Muscle of back (tissue), 13 donors: ENCODE measurements at places on chromosomes 3 and 15.
A peak's percentile ranks its signal among the peaks of the same experiment; 100 is the strongest.

GRCh38 chr3:106332129-106332528 is 463.3 kb upstream of the CBLB start:
- no peak for DNase-seq

DNA sequence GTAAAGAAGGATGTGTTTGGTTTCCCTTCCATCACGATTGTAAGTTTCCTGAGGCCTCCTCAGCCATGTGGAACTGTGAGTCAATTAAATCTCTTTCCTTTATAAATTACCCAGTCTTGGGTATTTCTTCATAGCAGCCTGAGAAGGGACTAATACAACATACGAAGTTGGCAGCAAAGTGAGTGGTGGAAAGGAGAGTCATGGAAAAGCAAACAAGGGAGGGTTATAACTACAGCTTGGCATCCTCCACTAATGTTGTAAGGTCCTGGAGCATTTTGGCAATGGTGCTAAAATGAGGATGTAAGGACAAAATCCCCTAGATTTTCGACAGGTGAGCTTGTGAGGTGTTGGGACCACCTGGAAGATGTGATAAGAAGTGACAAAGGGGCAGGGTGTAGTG is 5.8 kb upstream of the TMEM41A start:
- no peak for DNase-seq

DNA sequence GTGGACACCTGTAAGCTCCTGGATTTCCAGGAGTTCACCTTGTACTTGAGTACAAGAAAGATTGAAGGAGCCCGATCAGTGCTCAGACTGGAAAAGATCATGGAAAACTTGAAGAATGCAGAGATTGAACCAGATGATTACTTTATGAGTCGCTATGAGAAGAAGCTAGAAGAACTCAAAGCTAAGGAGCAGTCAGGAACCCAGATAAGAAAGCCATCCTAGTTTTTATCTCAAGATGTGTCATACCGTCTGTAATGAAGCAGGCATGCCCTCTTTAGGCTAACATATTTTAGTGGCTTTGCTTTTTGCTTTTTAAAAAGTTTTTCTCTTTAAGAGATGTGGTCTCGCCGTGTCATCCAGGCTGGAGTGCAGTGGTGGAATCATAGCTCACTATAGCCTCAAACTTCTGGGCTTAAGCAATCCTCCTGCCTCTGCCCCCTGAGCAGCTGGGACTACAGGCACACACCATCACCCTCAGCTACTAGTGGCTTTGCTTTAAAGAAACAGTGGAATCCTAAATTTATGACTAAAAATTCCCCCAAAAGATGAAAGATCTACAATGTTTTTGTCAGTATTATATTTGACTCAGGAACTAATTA is 28.1 kb downstream of the EXOG start:
- DNase-seq: no peak

DNA sequence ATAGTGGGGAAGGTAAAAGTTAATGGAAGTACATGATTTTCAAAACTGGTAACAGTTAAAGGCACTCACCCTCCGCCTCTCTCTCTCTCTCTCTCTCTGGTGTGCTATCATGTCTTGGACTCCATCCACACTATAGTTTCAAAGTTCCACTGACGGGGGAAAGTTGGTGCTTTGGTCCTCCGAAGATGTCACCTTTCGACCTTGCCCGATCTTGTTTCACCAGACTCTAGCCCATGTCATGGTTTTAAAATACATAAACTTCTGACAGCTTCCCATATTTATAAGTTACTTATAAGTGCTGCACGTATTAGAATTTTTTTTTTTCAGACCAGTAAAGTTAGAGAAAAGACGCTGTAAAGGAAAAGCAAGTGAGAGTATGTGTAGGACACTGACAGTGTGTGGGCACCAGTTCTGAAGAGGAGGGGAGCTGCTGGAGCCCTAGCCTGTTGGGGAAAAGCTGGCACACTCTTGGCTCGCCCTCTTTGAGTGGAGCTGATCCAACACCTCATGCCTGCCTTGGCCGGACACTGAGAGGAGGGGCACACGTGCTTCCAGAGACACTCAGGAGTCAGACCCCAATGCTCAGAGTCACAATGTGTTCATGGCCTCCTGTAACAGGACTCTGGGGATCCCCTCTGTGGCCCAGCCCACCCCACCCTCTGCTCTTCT is 200.5 kb upstream of the TPM1 start:
- DNase-seq: no peak

GRCh38 chr15:62052713-62053112 is 7.5 kb downstream of the VPS13C start:
- no peak for DNase-seq

DNA sequence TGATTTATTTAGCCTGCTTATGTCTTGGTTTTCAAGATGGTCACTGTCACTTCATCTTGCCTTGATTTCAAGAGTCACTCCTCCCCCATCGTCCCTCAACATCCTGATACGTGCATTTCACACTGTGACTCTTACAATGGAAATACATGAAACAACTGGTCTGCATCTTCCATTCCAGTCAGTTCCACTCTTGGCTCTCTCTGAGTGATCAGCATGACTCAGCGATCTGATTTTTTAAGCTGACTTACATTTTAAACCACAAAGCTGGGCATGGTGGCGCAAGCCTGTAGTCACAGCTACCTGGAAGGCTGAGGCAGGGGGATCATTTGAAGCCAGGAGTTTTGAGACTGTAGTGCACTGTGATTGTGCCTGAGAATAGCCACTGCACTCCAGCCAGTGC is 271.2 kb upstream of the ROPN1 start:
- peak; percentile 79 for DNase-seq

DNA sequence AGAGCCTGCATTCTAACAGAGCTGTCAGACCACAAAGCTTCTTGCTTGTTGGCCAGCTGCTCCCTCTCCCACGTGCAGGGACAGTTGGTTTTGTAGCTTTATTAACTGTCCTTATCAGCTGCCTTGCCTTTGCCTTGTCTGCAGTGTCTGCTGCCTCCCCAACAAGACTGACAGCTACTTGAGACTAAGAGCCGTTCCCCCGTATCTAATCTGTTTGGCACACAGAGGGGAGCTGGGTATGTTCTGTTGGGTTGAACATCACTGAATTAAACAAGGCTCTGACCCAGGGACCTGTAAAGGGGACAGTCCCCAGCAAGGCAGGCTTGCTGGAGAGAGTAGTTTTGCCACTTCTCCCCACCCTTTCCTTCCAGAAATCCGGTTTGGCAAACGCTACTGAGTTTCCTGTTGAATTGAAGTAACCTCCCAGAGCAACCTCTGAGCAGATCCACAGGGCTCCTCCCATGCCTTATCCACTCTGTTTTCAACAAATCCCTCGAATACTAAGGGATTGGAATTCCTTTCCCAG is 116.1 kb downstream of the ANP32A start:
- peak; percentile 77 for DNase-seq

DNA sequence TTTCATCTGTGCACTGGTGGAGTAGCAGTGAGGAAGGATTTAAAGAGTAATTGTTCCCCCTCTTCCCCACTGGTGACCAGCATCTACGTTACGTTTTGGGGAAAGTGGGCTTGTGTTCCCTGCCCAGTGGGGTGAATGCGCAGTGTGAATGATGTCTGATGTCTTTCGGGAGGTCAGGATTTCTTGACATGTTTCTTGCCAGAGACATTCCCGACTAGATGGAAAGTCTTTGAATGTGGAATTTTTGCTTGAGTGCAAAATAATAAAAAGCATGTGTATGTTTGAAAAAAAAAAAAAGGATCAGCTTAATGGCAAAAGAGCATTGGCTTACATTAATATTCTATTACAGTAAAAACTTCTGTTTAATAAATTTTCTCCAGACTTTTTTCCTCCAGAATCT is 632.2 kb downstream of the FOXP1 start:
- peak; percentile 83 for DNase-seq

- DNase-seq: no peak
These were observed 37.3 kb downstream of the ADIPOQ start for GRCh38 chr3:186879781-186880180.

- DNase-seq: no peak
These were observed 17.4 kb downstream of the ATP11B start for GRCh38 chr3:182810574-182811268.

DNA sequence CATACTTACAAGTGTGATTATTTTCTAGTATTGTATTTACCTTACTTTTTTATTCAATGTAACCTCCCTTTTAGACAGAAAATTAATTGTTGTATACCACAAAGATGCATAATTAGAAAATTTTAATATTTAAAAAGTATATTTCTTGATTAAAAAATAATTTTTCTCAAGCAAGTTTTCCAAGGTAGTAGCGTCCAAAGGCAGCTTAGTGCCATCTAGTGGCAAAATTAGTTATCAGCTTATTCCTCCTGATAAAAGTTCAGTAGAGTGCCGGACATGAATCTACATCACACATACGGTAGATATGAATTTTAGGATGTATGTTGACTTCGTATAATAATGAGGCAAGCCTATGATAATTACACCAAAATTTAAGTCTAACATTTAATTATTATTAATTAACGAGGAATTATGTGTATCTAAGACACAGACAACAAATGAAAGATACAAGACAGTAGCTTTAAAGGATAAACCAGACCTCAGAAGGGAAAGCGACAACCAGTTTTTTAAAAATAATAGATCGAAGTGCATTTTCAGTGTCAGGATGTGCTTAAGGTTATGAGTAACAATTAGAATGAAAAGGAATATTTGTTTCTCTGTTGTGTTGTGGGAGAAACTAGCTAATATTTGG is 405.9 kb downstream of the ROBO1 start:
- DNase-seq: peak; percentile 27

DNA sequence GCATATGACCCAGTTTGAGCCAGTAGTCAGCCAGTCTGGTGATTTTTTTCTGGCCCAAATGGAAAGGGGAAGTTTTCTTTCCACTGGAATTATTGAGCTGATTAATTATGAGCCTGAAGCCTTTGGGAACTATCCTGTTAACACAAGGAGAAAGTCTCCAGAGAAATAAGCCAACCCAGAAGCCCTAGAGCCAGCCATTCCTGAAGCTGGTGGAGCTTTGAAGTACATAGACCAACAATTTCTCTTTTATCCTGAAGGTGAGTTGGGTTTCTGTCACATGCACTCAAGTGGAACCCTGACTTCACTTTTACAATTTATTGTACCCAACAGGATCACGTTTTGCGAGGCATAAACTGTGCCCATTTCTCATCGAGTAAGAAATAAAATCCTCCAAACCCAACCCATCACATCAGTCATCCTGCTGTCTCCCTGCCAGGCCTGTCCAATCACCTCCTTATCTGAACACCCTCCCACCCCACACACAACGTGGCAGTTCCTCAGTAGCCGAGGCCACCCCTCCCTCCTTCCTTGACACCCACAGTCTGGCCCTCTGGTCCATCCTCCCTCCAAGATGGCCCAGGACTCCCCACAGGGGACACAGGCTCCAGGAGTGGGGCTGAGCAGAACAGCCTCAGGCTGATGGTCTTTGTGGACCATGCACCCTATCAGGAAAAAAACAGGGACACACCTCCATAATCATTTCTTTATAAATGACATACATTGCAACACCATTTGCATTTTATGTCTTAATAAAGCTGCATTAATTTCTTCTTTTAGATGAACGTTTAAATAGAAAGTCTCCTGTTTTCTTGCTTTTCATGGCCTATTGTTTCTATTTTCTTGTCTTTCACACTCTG is 55.7 kb upstream of the GATA2 start:
- no peak for DNase-seq

DNA sequence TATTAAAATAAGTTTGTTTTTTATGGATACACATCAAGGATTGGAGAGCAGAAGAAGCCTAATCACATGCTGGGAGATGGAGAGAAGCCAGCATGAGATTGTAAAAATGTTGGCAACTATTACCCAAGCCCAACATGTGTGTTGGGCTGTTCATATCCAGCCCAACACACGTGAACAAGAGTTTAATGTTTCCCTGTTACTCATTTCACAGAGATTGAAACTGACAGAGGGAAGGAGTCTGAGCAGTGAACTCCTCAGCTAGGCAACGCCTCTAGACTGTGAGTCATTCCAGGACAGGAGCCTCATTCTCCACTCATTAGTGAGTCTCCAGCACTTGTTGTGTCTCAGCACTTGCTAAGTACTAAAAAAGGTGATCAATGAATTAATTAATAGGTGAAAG is 43.2 kb upstream of the CMSS1 start:
- peak; percentile 75 for DNase-seq

DNA sequence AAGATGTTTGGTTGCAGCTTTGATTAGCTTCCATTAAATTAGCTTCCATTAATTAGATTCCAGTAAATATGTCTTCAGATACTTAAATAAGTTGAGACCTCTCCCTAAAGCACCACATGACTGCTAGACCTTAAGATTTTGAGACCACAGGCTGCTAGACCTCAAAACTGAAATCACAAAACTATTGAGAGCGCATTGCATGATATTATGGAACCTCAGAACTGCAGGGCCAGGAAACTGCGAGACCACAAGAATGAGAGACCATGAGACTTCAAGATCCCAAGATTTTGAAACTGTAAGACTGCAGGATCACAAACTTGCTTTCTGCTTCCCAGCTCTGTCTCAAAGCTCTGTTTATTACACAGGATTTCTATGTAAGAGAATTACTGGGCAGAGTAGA is 87.4 kb downstream of the TRIM42 start:
- DNase-seq: no peak

- DNase-seq: no peak
These were observed 11.8 kb downstream of the PARP15 start for GRCh38 chr3:122589297-122589696.

DNA sequence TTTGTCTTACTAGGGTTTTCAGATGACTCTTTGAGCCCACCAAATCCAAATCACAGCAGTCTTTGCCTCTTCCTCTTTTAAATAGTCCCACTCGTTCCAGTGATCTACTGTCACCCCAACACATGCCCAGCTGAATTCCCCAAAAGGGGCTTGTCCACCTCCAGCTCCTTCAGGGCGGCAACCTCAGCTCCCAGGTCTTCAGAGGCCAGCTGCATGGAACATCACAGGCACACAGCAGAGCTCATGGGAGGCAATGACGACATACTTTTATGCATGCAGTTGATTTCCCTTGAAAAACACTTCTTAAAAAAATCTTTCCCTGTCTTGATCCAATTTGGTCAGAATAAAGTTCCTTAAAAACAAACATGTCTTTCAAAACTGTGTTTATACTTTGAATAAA is 244.3 kb upstream of the NR2F2 start:
- DNase-seq: no peak

DNA sequence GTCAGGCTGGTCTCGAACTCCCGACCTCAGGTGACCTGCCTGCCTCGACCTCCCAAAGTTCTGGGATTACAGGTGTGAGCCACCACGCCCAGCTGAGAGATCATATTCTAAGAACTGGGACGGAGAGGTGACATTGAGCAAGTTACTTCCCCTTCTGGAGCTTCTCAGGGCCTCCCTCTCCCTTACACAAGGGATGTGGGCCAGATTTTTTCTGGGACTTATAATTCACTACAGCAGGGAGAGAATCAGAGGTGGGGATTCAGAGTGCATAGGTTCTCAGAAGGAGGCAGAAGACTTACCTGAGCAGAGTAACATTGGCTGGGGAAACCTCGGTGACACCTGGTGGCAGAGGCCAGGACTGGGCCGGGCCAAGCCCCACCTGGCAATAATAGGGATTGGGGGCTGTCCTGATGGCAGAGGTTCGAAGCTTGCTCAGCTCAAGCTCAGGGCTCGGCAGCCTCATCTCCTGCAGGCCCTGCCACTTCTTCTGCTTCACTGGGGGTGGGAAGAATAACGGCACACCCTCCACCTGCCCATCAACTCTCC is 6.8 kb downstream of the LTK start:
- no peak for DNase-seq
